ENCODE measurements at places on chromosomes 7 and 10.

- DNase-seq: no peak
These were observed 173.9 kb downstream of the ELFN1 start for GRCh38 chr7:1843921-1844335.

DNA sequence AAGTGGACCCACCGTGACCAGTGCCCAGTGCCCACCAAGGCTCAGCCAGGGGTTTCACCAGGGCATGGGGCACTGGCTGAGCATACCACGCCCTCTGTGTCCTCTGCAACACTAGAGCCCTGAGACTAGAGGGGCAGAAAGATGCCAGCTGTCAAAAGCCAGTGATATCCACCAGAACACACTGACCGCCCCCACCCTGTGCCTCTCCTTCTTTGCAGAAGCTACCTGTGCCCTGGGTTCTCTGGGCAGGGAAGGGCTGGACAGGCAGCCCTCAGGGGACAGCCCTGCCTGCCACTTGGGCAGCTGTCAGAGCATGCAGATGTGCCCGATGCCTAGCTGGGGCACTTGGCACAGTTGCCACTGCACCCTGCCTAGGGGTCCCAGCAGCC lies 494 bp downstream of the VSIR start:
- no peak for DNase-seq

- DNase-seq: no peak
These were observed 20.8 kb downstream of the CPA1 start for GRCh38 chr7:130401101-130401500.

GRCh38 chr7:50267525-50268041 lies 36.9 kb upstream of the IKZF1 start:
- no peak for DNase-seq

DNA sequence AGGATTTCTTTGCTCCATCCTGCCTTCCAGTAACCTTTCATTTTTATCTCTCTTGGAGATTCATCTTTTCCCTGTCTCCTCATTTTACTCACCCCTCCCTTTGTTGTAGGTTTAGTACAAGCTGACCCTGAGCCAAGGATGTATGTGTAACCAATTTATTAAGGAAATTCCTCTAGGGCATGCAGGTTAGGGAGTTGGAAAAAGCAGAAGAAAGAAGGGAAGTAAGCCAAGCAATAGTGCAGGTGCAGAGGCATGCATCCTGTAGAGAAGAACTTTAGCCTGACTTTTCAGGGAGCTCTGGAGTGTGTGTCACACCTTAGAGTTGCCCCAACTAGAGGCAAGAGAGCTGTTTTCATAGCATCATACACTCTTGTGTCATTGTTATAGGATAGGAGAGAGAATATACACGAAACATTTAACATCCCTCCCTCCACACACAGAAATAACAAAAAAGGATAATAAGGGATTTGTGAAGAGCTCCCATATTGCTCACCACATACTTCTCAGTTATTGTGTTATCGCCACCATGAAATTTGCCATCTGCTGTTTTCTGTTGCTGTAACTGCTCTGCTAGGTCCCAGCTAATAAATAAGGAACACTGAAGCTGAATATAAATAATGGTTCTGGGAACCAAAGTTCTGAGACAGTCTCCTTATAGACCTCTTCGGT lies 21.8 kb upstream of the SEMA3C start:
- DNase-seq: peak; percentile 23

- no peak for DNase-seq
These were observed 140.1 kb downstream of the DYNC2I1 start for GRCh38 chr7:158996214-158997109.

GRCh38 chr7:21617513-21617912 lies 74.7 kb downstream of the DNAH11 start:
- DNase-seq: no peak

GRCh38 chr10:79234391-79235315 lies 112.6 kb upstream of the PPIF start:
- DNase-seq: peak; percentile 61

- DNase-seq: peak; percentile 69
These were observed 319.9 kb upstream of the AKR1E2 start for GRCh38 chr10:4506095-4506494.

- peak; percentile 17 for DNase-seq
These were observed 184.7 kb upstream of the PCDH15 start for GRCh38 chr10:54985732-54986131.

DNA sequence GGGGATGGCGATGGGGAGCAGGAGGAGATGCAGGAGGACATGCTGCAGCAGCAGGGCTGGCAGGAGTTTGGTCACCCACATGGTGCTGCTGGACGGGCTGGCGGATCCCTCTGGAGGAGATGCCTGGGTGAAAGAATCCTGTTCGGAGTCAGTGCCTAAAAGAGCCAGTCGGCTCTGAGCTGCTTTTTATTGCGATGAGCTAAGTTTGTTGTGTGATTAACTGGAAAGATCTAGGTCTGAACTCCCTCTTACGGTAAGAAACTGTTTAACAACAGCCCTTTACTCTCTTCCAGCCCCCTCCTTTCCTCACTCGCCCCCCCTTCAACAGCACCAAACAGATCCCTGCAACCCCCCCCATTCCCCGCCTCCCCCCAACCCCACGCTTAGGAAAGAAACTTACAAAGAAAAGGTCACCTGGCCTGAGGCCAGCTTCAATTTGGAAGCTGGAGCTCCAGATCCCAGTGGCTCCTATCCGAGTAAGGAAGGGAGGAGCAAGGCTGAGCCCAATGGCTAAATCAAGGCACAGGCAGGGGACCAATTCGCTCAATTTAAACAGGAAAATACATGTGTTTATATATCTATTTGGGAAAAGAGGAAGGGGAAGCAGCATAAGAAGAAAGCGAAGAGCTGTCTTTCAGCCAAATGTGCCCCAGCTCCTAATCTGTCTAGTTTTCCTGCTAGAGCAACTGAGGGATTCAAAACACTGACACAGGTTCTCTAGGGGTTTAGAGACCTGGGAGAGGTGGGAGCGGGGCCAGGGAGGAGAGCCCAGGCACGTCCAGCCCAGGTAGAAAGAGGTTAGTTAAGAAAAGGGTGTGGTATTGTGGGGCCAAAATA lies at the start of gene HGF:
Gene HGF (minus strand): TSS at position 157 of the 837 bp plus-strand sequence. CDS start 76 bp downstream, at position 81.
- peak; percentile 18 for DNase-seq

DNA sequence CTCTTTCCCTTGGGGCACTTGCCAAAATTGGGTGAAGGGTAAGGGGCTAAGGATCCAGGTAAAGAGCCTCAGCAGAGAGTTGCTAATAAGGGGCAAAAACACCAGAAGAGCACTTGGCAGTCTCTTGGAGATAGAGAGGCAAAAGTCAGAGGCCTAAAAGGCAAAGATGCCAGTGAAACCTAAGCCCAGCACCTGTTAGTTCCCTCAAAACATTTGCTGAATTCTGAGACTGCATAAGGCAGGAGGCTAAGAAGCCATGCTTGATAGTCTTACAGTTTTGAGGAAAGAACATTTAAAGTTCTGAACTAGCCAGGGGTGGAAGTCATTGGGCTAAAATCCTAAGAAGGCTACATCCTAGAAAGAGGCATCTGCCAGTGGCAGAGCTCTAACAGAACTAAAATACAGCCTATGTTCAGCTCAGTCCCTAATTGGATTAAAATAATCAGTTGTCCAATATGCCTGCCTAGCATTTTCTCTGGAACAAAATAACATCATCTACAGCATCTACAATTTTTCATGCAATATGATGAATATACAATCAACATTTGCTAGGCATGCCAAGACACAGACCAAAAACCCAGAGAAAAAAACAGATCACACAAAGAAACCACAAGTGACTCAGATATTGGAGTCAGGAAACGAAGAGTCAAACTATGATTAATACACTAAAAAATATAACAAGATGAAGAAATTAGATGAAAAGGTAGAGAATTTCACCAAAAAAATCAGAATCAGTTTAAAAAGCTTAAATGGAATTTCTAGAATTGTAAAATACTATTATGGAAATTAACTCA lies 7.7 kb downstream of the HTR7 start:
- DNase-seq: peak; percentile 65

DNA sequence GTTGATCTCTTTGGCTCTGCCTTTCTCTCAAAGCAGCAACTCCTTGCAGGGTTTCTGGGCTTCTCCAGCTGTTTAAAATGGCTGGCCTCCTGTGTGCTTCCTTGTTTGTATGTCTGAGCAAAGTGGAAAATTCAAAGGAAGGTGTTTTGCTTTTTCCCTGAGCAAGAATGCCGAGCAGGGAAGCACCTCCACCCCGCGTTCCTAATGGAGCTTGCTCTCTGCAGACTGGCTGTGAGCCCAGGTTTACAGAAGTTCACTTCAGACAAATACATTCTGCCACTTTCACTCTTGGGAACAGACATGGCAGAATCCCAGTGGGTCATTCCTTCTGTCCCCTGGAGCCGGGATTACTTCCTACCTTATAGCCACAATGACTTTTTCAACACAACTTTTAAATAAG lies 181.8 kb upstream of the AGK start:
- DNase-seq: no peak

DNA sequence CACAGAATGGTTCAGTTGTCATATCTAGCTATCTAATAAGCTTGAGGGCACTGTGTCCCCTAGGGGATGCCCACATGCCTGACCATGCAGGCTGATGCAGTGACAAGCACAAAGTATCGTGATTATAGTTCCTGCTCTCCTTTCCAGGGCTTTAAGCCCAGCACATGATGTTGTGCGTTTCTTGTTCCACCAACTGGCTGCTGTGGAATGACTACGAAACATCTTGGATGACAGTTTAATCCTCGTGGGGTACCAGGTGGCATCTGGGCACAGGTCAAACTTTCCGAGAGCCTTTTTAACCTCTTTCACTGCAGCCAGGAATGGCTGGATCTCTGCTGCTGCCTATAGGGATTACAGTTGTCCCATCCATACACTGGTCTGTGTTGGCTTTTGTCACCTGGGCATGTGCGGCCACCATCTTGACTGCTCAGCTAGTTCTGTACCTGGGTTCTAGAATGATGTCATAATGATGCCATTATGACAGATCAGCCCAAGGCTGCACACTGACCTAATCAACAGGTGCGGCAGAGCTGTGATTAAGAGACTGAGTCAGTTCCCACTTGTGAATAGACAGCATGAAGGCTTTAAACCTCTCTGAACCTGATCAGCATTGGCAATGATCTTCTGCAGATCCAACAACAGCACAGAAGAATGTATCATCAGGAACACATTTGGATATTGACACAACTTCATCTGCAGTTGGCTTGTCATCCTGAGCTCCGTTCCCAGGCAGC lies 144.1 kb downstream of the DLG5 start:
- DNase-seq: no peak

GRCh38 chr10:117339578-117339977 lies 35.7 kb downstream of the PDZD8 start:
- DNase-seq: no peak

DNA sequence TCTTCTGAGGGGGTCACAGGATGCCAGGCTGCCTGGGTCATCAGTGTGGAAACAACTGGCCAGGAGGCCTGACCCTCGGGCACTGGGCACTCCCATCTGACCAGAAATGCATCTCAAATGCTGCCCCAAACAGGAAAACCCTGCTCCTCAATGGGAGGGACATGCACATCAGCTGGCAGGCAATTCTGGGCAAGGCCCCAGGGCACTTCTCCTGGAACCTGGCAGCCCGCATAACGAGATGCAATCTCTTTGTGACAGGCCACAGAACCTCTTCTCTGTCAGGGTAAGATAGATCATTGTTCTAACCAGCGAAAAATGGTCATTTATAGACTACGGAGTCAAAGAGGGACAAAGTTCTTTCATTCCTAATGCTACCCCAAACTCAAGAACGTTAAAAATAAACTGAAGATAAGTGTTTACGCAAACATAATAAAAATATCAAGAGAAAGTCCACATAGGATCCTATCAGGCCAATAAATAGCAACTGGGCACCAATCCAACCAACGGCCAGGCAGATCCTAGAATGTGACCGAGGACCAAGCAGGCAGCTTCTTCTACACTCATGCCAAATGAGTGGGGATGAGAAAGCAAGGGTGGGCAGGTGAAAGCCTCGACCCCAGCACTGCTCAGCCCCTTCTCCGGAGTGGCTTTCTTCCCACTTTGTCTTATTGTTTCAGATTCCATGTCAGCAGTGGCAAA lies 212.3 kb downstream of the TCERG1L start:
- no peak for DNase-seq

DNA sequence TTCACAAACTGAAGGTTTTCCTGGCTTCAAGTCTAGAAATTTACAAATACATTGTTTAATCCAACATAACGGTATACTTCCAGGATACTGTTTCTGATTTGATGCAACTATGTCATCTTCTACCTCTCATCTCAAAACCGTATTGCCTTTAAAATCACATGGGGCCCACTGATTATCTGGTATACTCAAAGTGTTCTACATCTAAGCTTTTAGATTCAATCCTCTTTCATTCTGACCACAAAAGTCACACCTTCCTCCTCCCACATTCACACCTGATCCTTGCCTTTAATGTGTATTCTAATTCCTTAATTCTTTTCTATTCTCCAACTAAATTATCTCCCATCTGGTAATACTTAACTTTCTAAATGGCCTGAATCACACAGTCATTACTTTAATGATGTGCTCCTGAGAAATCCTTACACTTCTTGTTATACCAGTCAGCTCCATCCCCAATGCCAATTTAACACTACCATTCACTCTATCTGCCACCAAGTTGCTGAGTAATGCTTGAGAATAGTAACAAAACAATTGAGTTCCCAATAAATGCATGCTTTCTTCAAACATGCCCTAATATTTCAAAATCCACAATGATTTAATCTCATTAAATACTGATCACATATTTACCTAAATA lies 13.0 kb downstream of the ATAD1 start:
- DNase-seq: no peak

DNA sequence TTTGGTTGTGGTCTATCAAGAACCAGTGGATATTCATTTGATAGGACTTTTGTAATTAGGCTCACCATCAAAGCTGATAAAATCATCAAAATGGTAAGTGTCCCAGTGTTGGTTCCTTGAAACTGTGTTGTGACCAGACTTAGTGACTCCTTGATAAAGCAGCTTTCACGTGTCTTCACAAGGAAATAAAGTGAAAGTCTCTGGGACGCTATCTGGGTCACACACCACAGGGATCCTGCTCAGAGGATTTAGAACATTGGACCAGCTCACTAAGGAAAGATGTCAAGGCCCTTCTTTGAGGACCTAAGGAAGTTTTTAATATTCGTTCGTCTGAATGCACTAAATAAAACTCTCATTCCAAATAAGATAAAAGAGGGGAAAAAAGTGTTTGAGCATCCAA lies 193.1 kb downstream of the RNLS start:
- DNase-seq: no peak

DNA sequence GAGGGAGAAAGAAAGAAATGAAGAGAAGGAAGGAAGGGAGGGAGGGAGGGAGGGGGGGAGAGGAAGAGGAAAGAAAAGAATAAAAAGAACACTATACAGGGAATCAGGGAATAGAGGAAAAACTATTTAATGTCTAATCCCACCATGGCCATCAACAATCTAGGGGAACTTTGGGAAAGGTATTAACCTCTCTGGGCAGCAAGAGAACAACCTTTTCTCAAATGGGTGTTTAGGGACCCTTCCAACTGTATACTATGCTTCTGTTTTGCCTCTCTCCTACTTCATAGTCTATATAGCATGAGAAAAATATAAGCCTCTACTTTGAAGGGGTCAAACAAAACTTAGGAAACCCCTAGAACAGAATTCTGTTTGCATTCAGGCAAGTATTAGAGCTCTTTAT lies 54.5 kb downstream of the CHCHD3 start:
- DNase-seq: no peak

- DNase-seq: no peak
These were observed 92.0 kb downstream of the LSMEM1 start for GRCh38 chr7:112572669-112573301.
